ENCODE measurements at places on chromosomes 5 and 9.
A peak's percentile ranks its signal among the peaks of the same experiment; 100 is the strongest.

- DNase-seq, result no peak
These were observed 32.0 kb downstream of the MACROH2A1 start for GRCh38 chr5:135367076-135367475.

DNA sequence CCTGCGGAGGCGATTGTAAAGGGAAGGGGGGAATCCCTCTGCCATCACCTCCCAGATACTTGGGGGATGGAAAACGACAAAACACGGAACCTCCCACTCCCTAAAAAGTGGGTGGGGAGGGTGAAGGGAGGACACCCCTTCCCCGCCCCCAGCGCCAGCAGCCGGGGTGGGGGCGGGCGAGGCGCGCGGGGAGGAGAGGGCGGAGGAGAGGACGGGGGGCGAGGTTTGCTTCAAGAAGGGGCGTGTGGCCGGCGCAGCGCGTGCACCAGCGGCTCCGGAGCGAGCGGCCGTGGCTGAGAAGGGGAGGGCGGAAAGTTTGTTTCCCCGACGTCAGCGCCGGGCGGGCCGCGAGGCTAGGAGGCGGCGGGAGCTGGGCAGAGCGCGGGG, at the start of gene PRRX2:
Gene PRRX2, plus strand, starts transcription at position 259 of the 387 bp plus-strand sequence. CDS start 221 bp downstream, outside the sequence.
- DNase-seq, result no peak

DNA sequence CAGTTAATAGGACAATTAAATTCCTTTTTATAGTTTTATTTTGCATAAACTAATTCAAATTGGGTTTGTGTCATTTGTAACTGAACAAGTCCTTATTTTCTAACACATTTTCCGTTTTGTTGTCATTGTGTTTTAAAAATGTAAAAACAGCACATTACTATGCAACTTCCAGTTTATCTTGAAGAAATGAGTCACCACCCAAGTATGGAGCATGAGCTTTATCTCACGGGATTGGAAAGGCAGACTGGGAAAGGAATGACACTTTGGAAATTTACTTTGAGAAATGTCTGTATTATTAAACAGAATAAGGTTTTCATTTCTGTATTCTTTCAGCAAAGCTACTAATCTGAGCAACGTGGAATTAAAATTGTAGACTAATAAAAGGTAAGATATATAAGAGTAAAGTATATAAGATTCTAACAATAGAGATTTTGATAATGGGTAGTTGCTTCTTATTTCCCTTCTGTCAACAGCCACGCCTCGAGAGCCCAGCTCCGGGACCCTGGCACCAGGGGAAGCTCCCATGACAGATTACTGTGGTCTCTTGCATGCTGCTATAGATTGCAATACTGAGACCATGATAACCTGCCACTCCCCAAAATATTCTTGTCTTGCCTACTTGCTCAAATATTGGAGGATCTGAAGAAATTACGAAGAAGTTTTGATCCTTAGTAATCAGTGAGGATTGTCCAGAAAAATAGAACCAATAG, 433.1 kb downstream of the CHSY3 start:
- DNase-seq, result no peak

- no peak for DNase-seq
These were observed 1.0 kb downstream of the FAM53C start for GRCh38 chr5:138339091-138339456.

DNA sequence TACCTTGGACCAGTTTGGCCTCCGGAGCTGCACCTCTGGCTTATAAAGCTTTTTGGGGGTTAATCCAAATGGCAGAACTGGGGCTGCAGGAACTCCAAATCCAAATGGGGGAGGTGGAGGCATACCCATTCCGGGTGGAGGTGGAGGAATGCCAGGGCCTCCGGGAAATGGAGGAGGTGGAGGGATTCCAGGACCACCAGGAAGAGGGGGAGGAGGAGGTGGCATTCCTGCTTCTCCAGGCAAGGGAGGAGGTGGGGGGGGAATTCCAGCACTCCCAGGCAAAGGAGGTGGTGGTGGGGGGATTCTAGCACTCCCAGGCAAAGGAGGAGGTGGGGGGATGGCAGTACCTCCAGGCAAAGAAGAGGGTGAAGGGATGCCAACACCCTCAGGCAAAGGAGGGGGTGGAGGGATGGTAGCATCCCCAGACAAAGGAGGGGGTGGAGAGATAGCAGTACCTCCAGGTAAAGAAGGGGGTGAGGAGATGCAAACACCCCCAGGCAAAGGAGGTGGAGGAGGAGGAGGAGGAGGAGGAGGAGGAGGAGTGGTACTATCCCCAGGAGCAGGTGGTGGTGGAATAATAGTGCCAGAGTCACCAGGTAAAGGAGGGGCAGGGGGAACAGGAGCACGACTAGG, 45.2 kb downstream of the DIAPH1 start:
- DNase-seq, result no peak

DNA sequence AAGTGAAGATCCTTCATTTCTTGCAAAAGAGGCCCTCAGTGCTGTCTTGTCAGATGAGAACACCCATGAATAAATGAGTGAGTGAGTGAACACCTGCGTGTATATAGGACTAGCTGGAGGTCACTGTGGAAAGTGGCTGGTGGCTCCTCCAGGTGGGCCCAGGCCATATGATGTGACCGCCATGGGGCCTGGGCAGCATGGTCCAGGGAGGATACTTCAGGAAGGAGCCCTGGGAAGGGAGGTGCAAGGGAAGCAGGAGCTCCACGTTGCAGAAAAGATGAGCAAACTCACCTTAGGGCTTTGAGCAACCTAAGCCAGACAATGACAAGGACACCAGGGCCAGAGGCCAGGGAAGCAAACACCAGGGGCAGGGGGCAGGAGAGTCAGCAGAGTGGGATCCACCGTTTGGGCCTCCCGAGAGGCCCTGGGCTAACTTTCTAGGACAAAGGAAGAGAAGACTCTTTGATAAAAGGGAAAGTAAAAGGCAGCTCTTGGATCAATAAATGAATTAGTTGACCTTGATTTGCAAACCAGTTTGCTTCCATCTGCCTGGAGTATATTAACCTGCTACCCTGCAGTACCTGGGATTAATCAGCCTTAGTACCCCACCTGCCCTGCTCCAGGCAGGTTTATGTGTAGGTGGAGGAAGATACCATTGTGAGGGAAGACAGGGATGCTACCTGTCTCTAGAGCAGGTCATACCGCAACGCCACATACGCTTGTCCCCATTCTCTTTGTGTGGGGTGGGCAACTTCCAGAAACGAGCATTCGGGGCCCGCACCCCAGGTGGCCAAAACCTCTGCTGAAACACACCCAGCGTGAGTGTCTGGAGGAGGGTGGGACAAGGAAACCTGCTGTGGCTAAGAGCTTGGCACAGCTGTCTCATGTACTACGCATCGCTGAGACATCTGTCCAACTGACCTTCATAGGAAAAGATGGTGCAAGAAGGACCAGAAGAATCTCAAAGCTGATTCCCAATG, 51.4 kb upstream of the OLFM1 start:
- no peak for DNase-seq

GRCh38 chr5:26666371-26666770, 372.0 kb downstream of the CDH9 start:
- no peak for DNase-seq

- no peak for DNase-seq
These were observed 12.7 kb downstream of the KCTD16 start for GRCh38 chr5:144183254-144183889.

GRCh38 chr5:149641000-149641576, 59.8 kb downstream of the ARHGEF37 start:
- DNase-seq, result peak; percentile 85

DNA sequence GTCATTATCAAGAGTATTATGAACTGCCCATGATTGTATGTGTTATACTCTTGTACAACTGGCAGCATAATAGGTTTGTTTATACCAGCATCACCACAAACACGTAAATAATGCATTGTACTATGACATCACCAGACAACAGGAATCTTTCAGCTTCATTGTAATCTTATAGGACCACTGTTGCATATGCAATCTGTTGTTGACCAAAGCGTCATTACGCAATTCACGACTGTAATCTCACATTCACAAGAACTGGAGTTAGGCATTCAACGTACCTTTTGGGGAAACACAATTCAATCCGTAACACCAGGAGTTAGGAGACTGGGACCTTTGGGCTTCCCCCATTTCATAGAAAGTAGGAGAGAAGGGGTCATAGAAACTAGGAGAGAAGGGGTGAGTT, 20.4 kb upstream of the ARSI start:
- peak; percentile 70 for DNase-seq

- DNase-seq, result no peak
These were observed at the start of gene UAP1L1 for GRCh38 chr9:137077010-137077747. UAP1L1 (plus strand) TSS chr9:137077517; CDS start chr9:137077533, 16 bp downstream.

DNA sequence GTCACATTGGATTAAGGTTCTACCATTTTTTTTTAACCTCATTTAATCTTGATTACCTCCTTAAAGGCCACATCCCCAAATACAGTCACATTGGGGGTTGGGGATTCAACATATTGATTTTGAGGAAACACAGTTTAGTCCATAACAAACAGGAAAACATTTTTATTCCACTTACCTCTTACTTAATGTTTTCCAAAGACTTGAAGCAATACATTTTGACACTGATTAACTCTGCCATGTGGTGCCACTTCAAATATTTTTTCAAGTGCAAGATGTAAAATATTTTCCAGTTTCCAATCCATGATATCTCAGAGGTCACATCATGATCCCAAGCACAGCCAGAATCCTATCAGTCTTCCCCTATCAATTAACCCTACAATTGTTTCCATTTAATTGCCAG, 548.0 kb downstream of the CSNK1G3 start:
- no peak for DNase-seq

- DNase-seq, result no peak
These were observed 7.8 kb downstream of the AIF1L start for GRCh38 chr9:131104016-131104740.

GRCh38 chr9:130042885-130043653, at the start of gene FNBP1:
FNBP1 (minus strand) TSS chr9:130043189; CDS start chr9:130042975, 214 bp downstream.
- peak; percentile 56 for DNase-seq

- no peak for DNase-seq
These were observed 19.7 kb downstream of the NFIL3 start for GRCh38 chr9:91403665-91404543.

GRCh38 chr9:1875921-1876448, 139.2 kb upstream of the SMARCA2 start:
- no peak for DNase-seq

- DNase-seq, result no peak
These were observed 108.5 kb downstream of the DOCK2 start for GRCh38 chr5:169745441-169746146.

- no peak for DNase-seq
These were observed 454.0 kb downstream of the DIRAS2 start for GRCh38 chr9:90188656-90189055.

GRCh38 chr9:132651259-132651658, 18.5 kb downstream of the DDX31 start:
- no peak for DNase-seq

- no peak for DNase-seq
These were observed 49.5 kb downstream of the NSG2 start for GRCh38 chr5:174094857-174095606.

DNA sequence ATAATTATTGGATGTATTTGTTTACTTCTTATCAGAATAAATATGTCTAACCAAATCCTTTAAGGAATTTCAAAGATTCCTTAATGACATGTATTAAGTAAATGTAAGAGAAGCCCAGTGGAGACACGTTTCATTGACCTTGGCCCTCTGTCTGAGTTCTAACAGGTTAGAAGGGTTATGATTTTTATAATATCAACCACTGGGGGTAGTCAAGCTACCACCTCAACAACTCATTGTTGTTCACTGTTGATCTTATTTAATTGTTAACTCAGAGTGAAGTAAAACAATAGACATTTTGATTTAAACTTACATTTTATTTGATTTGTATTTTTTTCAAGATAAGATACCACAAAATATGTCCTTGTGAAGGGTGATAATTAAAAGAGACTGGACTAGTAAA, 499.2 kb upstream of the COX7C start:
- DNase-seq, result peak; percentile 3

GRCh38 chr9:73204936-73205335, 53.3 kb downstream of the ANXA1 start:
- DNase-seq, result no peak

- no peak for DNase-seq
These were observed 64.2 kb upstream of the CDKN2B start for GRCh38 chr9:22073349-22073748.

DNA sequence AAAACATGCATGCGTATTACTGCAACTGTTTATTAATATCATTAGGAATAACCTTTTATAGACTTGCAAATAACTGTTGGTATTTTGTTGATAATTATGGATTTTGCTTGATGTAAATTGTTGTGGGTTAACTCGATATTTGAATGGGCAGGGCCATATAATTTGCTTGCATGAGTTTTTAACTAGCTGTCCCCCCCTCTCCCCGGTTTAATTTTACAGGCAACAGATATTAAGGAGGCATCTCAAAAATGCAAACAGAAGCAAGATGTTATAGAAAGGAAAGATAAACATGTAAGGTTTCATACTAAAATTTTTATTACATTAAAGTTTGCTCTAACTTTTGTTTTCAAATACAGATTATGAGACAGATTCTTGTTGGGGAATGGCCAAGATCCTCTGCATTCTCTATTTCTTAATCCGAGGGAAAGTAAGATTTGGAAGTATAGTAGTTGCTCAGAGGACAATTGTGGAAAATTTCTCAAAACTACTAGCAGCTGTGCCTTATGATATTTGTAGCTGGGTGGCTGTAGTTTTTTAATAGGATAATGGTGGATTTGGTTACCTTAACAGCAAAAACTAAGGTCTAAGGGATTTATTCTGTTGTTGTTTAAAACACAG, 27.3 kb downstream of the SMC5 start:
- DNase-seq, result no peak

DNA sequence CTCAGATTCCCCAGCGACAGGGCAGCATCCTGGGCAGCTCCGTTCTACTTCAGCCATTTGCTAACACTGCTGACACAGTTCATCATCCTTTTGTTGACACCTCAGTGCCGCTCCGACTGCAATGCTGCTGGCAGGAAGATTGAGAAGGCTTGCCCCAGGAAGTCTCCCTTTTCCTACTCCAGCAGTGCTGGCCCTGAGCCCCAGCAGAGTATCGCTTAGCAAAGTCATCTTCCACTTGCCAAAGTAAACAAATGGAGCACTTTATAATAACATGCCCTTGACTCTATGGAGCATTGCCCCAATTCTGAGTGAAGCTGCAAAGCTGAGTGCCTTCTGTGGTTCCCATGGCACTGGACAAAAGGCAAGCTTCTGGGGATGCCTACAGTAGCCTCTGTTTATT, 32.2 kb downstream of the PRLR start:
- DNase-seq, result peak; percentile 24

DNA sequence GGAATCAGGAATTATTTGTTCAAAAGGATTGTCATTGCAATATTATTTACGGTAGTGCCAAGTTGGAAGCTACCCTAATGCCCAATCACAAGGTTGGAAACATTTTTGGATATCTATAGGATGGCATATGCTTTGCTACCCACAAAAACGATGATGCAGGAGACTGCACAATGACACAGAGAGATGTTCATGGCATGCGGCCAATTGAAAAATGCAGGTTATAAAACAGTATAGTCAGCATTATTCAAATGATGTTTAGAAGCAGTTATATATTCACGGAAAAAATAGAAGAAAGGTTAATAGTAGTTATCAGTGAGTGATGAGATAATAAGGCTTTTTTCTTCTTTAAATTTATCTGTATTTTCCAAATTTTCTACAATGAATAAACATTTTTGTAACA, 5.9 kb upstream of the ACSL6 start:
- no peak for DNase-seq

- no peak for DNase-seq
These were observed 26.9 kb upstream of the CEP120 start for GRCh38 chr5:123450114-123450513.

Measured in HepG2 (cell line).